Colonic mucosa (tissue), 4 donors: ENCODE measurements at places on chromosomes 13 and 19. TPM values are rescaled to one million over a fixed set of nuclear protein-coding genes. Genes with fewer than 3 reads are reported as not detected.

GRCh38 chr13:40878823-40879222, 89.4 kb downstream of the SLC25A15 start:
- no peaks in the 10 kb centered on the region for H3K36me3 ChIP-seq
- H3K27ac ChIP-seq = no peak overlapping the region
- H3K4me1 ChIP-seq = no peaks in the 10 kb centered on the region
- no peak for DNase-seq
- no peaks in the 10 kb centered on the region for H3K27me3 ChIP-seq
- no peak overlapping the region for H3K4me3 ChIP-seq

The RUBCNL gene
- total RNA-seq = 25.6 TPM

GRCh38 chr13:94717916-94718315, 5.6 kb upstream of the SOX21 start:
- no peak for DNase-seq
- H3K4me1 ChIP-seq = no peaks in the 10 kb centered on the region
- H3K36me3 ChIP-seq = no peaks in the 10 kb centered on the region
- H3K27me3 ChIP-seq = peaks cover 28% of the 10 kb centered on the region
- H3K27ac ChIP-seq = no peak overlapping the region

The PRR19 gene
- total RNA-seq = 0.32 TPM

- H3K36me3 ChIP-seq = no peaks in the 10 kb centered on the region
- DNase-seq = no peak
- H3K4me3 ChIP-seq = no peak overlapping the region
- H3K4me1 ChIP-seq = no peaks in the 10 kb centered on the region
- no peaks in the 10 kb centered on the region for H3K27me3 ChIP-seq
These were observed 520.7 kb upstream of the NBEA start for GRCh38 chr13:34421347-34421719.
